Fibroblast of lung (primary cell): ENCODE measurements at places on chromosomes 3 and 15.

DNA sequence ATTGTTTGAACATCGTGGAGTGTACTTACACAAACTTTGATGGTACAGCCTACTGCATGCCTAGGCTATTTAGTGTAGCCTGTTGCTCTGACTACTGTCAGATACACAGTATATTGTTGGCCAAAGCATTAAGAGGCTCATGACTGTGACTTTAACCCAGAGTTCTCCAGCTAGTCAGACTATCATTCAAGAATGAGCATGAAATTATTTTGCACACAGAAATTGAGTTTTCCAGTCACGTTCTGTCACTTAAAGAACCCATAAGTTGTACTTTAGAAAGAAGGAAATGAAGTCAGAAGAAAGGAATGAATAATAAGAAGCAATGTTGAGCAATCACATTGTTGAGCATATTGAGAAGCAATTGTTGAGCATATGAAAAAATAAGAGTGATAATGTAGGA lies 37.6 kb upstream of the SLC22A13 start:
- DNase-seq: peak; percentile 52

DNA sequence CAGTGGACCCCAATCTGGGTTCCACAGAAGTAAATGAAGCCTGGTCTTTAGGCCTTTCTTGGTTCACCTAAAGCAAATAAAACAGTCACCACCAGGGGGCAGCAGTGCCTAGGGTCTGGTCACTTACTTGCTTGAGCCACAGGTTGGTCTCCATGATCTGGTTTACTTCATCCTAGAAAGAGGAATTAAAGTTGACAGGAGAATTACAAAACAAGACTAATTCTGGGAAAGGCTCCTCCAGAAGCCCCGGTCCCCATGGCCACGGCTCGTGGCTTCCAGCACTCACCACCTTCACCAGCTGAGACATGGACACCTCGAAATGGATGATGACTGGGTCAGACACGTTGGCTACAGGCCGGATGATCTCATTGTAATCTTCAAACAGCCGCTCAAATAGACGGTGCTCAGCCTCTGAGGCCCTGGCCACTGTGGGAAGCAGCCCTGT lies 2.3 kb downstream of the CHRNA3 start:
- DNase-seq: peak; percentile 86

DNA sequence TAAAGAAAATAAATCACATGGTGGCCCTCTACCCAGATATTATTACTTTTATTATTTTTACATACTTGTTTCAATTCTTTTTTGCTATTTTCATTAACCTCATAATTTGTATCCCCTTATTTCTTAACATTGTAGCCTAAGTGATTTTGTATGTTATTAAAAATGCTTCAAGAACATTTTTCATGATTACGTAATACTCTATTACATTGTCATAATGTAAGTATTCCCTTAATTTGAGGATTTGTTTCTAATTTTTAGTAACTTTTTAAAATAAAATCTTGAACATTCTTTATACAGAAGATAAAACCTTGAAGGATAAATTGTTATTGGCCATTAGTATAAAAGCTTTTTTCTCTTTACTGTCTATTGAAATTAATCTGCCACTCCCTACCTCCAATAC lies 89.0 kb downstream of the DCUN1D1 start:
- no peak for DNase-seq

GRCh38 chr3:144771381-144771870 lies 799.8 kb downstream of the DIPK2A start:
- no peak for DNase-seq

GRCh38 chr3:129602730-129603560 lies 3.5 kb downstream of the PLXND1 start:
- DNase-seq: peak; percentile 94

DNA sequence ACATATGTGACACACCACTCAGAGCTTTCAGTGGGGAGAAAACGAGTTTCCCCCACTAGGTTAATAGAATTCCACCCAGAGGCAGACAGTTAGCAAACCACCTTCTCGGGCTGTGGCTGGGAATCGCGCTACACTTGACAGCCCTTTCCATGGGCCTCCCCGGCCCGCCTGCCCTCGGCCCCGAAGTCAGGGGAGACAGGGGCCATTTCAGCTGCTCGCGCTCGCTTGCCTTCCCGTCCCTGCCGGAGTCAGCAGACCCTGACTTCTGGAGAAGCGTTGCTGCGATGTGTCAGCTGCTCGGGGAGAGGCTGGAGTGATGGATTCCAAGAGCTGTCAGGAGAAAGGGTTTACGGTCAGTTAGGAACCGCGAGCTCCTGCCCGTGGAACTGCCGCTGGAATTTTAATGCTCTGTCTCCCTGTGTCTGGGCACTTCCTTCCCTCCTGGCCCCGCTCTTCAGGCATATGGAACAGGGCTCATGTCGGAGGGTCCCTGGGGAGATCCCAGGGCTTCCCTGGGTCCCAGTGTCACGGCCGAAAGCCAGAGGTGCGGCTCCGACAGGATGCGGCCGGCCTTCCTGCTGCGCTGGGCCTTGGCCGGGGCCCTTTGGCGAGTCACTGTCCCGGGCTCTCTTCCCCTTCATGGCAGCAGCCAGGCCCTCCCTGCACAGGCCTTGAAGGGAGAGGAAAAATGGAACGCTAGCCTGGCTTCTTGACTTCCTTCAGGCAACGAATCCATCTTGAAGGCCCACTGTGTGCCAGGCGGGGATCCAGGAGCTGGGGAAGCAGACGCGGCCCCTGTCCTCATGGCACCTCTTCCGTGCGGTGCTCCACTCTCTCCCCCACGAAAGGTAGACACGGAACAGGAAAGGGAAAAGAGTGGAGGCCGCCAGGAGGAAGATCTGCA lies 38.4 kb upstream of the VPS8 start:
- peak; percentile 77 for DNase-seq

DNA sequence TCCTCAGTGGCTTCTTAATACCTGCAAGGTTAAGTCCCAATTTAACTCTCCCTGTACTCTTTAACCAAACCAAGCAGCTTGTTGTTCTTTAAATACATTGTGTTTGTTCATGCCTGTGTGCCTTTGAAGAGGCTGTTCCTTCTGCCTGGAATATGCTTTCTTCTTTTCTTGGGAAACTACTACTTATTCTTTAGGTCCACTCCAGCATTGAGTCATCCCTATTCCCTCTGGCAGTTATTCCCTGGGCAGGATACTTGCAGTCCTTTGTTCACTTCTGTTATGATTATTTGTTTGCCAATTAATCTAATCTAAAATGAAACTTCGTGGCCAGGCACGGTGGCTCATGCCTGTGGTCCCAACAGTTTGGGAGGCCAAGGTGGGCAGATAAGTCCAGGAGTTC lies 139.3 kb downstream of the ZNF609 start:
- peak; percentile 68 for DNase-seq

- DNase-seq: peak; percentile 21
Measured at GRCh38 chr15:45495588-45495987, 27.0 kb downstream of the SLC30A4 start.
